ENCODE measurements at places on chromosomes 11 and 22. TPM values are rescaled to one million over a fixed set of nuclear protein-coding genes. Genes with fewer than 3 reads are reported as not detected.

Gene ZBED5
- total RNA-seq: 32.3 TPM

Gene PHOX2A
- total RNA-seq: not detected

Gene OR5AL1
- not detected for total RNA-seq

Gene RAC2
- total RNA-seq: 3.2 TPM

Gene MYO18B
- total RNA-seq: 394 TPM

Gene CARNS1
- total RNA-seq: 8.5 TPM

Gene TSPAN32
- total RNA-seq: 0.13 TPM

Gene EFCAB6
- 0.84 TPM for total RNA-seq

Data from psoas muscle (tissue), 8 donors.